ENCODE measurements at places on chromosomes 12 and 14. TPM values are rescaled to one million over a fixed set of nuclear protein-coding genes. Genes with fewer than 3 reads are reported as not detected.

Gene ORAI1
- total RNA-seq = 7.7 TPM

Gene PGAM5
- 30.0 TPM for total RNA-seq

Gene BEGAIN
- total RNA-seq = not detected

Gene CHURC1
- total RNA-seq = 44.5 TPM

Gene IL22
- not detected for total RNA-seq

Gene ASCL1
- not detected for total RNA-seq

Gene WASHC3
- 93.9 TPM for total RNA-seq

Gene EFS
- 28.9 TPM for total RNA-seq

Gene SAMD15
- 2.8 TPM for total RNA-seq

Gene DYNC1H1
- total RNA-seq = 484 TPM

Gene PLEKHG7
- total RNA-seq = not detected

Gene TEX52
- not detected for total RNA-seq

Gene PRR4
- total RNA-seq = 10.5 TPM

Measured in hair follicle dermal papilla cell (primary cell).